Left ventricle myocardium superior (tissue), 1 donor: ENCODE measurements at places on chromosomes 16 and 17.

GRCh38 chr16:52407778-52408177 lies 139.2 kb downstream of the TOX3 start:
- no peak for DNase-seq

GRCh38 chr16:85144026-85144915 lies 32.0 kb upstream of the CIBAR2 start:
- peak; percentile 44 for DNase-seq

DNA sequence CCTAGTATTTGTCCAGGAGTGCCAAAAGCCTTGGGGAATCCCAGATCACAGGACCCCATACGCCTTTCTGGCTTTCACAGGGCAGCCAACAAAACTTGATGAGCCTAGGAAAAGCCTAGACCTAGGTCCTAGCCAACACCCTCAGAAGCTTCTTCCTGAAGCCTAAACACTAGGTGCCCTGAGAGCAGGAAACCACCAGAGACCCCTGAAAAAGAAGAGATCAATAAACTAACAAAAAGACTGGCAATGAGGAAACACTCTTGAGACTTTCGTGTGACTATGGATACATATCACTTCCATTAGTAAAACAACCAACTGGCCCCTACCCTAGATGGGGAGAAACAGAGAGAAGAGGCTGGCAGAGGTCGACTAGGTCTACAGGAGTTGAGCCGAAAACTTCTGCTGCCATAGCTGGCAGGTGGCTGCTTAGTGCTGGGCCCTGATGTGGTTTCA lies 1.2 kb downstream of the ORMDL3 start:
- no peak for DNase-seq

DNA sequence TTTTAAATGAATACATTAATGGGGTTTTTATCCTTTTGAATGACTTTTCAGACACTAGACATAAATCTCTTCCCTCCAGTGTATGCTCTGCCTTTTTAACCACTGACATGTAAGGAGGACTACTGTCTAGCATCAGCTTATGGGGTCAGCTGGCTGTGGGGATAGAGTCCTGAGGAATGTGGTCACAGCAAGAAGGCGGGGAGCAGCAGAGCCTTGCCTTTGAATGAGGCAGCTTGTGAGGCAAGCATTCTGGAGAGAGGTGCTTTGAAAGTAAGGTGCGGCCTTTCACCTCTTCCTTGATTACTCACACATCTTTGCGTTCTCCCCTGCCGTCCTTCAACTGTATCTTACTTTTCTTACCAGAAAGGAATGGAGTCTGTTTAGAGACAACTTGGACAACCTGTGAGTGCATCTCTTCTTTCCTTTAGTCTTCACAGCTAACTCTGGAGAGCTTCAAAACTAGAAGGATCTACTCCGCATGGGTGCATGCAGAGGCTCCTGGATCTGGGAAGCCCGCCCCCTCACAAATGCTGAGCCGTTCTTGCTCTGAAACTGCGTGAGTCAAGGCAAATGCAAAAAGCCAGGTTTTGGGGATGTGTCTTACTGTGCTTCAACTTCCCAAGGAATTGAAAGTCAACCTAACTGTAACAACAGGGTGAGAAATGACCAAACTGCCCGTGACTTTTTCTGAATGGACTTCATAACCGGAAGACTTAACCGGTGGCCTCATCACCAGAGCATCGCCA lies 49.9 kb downstream of the ADCY7 start:
- no peak for DNase-seq

DNA sequence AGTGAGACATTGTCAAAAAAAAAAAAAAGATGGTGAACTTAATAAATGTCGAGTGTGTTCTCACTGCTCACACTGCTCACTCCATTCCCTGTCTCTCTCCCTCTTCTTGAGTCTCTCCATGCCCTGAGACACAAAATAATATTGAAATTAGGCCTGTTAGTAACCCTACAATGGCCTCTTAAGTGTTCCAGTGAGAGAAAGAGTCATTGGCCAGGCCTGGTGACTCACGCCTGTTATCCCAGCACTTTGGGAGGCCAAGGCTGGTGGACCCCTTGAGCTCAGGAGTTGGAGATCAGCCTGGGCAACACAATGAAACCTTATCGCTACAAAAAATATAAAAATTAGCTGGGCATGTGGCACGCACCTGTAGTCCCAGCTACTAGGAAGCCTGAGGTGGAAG lies 16.2 kb upstream of the CSF3 start:
- no peak for DNase-seq
